ENCODE measurements at places on chromosomes 4 and X.

GRCh38 chr4:76806346-76806745, 91.6 kb downstream of the SOWAHB start:
- DNase-seq = no peak

- DNase-seq = peak; percentile 8
Measured at GRCh38 chr4:118396881-118397622, 44.2 kb upstream of the PRSS12 start.

DNA sequence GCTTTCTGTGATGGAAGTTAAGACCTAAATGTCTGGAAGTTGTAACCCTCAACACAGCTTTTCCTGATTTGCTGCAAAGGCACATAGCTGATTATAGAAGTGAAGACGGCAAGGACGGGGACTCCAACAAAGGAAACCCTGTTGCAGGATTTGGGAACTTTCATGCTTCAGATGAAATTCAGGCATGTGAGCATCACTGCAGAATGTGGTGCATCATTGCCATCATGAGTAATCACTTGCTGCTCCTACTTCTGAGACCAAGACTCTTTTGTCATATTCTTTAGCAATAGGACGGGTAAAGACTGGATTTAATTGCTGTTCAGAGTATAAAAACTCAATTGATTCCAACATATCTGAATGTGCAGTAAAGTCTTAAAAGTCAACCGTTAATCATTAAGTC, 35.8 kb downstream of the YIPF6 start:
- DNase-seq = no peak

- no peak for DNase-seq
Measured at GRCh38 chrX:150627957-150628356, 59.5 kb downstream of the MTM1 start.

- peak; percentile 37 for DNase-seq
Measured at GRCh38 chrX:47218280-47218919, at the start of gene CDK16. CDK16 (plus strand) TSS chrX:47218681; CDS start chrX:47223558, 4,877 bp downstream.

GRCh38 chr4:4854649-4855295, 4.7 kb upstream of the MSX1 start:
- DNase-seq = no peak

DNA sequence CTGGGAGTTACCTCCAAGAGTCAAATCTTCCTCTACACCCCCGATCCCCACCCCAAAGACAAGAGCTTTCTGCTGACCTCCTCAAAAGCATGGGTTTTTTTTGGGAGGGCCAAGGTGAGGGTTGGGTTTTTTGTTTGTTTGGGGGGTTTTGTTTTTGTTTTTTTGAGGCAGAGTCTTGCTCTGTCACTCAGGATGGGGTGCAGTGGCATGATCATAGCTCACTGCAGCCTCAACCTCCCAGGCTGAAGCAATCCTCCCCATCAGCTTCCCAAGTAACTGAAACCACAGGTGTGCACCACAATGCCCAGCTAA, 18.7 kb upstream of the WFS1 start:
- DNase-seq = no peak

DNA sequence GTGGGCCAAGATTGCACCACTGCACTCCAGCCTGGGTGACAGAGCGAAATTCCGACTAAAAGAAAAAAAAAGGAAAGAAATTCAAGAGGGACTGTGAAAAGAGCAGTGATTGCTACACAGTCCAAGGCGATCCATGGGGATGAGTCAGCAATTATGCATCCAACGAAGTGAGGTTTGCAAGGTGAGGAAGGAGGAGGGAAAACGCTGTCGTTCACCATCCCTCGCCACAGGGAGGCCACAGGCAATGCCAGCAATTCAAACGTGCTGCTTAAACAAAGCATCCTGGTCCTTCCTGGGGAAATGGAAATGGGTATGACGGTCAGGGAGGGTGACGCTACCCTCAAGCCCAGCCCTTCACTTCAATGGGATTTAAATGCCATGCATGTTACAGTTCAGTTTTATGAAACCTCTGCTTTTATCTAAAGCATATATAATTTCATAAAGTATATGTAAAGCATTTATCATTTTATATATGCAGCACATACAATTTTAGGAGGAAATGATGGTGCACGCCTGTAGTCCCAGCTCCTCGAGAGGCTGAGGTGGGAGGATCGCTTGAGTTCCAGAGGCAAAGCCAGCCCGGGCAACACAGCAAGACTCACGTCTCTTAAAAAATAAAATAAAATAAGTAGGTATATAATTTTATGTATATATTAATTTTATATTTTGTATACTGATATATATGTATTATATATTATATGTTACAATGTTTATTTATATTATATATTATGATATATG, 108.7 kb downstream of the DHRSX start:
- DNase-seq = no peak

DNA sequence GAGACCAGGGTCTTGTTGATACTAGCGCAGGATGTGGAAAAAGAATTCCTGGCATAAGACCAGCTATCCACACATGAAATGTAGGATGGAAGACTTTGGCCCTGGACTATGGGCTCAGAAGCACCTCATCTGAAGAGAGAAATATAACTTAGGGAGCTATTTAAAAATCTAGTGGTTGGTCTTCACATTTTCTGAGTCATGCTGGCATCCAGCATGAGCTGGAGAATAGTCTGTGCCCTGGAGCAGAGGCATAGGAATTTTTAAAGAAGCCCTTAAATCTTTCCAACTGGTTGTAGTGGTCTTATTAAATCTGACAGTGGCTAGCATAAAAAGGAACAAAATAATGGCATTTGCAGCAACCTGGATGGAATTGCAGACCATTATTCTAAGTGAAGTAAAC, 86.3 kb downstream of the SMARCA5 start:
- DNase-seq = no peak

- DNase-seq = no peak
Measured at GRCh38 chr4:38044060-38044459, 83.9 kb downstream of the PTTG2 start.

- no peak for DNase-seq
Measured at GRCh38 chr4:2497931-2498330, 29.0 kb downstream of the RNF4 start.

GRCh38 chr4:140755774-140756318, 339 bp downstream of the TBC1D9 start:
- DNase-seq = no peak

DNA sequence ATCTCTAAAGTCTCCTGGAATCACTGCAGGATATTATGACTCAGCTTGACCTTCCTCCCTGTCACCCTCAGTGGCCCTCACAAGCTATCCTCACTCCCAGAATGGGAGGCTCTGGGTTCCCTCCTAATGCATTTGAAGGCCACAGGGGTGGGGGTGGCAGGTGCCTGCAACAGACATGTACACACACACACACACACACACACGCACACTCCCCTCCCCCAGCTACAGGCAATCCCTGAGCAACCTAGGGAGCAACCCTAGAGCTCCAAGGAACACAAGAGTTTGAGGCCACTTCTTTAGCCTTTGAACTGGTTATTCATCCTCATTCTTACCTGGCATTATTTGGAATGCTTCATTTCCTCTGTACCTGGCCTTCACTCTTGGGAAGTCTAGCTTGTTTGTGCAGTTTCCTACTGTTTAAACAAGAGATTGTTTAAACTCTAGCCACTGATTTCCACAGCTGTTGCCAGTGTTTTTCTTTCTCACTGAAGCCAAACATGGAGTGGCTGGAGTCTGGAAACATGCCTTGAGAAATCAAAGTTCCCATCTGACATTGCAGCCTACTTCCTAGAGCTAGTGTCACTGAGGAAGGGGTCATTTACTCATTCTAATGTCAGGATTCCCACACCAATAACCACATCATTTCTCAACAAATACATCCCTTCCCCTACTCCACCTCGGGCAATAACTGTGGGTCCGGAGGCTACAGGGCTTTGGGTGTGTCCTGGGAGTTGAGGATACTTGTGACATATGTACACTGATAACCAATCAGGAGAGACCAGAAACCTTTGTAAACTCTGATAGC, 37.7 kb downstream of the MAOA start:
- DNase-seq = no peak

DNA sequence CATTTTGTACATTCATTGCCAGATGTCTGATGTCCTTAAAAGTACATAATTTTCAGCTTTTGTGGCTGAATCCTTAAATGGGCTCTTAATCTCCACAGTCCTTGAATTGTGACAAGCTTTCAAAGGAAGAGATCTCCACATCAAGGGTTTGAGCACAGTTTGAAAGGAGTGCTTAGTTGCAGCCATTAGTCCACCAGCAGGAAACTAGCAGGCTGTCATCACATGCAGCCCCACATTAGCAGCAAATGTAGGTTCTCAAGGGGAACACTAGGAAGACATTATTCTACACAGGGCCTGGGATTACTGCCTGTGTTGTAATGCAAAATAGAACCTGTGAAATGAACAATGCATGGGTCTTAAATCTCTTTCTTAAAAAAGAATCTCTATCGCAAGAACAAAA, 173.2 kb downstream of the CBLL2 start:
- no peak for DNase-seq

GRCh38 chr4:106401157-106401556, 32.6 kb upstream of the GIMD1 start:
- DNase-seq = no peak

- no peak for DNase-seq
Measured at GRCh38 chrX:9698576-9698975, 67.1 kb downstream of the GPR143 start.

DNA sequence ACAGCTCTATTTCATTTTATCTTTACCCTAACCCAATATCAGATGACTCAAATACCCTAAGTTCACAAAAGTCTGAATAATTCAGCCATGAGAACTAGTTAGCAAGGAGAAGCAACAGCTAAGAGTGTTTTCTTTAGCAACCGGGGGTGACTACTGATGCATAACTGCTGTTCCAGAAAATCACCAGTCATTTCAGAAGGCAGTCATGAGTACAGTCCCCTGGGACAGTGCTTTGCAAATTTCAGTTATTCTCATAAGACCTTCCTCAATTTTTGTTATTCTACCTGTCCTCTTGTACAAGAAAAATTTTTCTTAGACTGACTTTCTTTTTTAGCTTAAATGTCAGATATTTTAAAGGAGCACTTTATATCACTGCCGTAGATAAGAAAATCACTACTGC, 16.4 kb downstream of the BANK1 start:
- no peak for DNase-seq

- no peak for DNase-seq
Measured at GRCh38 chrX:46694549-46694948, 64.4 kb downstream of the SLC9A7 start.

DNA sequence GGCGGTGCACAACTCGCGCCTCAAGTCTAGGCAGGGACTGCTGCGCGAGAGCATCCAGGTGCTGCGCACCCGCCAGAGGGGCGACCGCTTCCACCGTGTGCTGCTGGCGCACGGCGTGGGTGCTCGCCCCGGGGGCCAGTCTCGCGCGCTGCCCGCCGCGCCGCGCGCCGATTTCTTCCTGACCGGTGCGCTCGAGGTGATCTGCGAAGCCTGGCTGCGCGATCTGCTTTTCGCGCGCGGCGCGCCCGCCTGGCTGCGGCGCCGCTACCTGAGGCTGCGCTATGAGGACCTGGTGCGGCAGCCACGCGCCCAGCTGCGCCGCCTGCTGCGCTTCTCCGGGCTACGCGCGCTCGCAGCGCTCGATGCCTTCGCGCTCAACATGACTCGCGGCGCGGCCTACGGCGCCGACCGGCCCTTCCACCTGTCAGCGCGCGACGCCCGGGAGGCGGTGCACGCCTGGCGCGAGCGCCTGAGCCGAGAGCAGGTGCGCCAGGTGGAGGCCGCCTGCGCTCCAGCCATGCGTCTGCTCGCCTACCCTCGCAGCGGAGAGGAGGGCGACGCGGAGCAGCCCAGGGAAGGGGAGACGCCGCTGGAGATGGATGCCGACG, 1.3 kb downstream of the CHST7 start:
- peak; percentile 23 for DNase-seq

Measured in DMS79 (cell line).